GM23248 (cell line): ENCODE measurements at places on chromosomes 1 and 21.
A peak's percentile ranks its signal among the peaks of the same experiment; 100 is the strongest.

DNA sequence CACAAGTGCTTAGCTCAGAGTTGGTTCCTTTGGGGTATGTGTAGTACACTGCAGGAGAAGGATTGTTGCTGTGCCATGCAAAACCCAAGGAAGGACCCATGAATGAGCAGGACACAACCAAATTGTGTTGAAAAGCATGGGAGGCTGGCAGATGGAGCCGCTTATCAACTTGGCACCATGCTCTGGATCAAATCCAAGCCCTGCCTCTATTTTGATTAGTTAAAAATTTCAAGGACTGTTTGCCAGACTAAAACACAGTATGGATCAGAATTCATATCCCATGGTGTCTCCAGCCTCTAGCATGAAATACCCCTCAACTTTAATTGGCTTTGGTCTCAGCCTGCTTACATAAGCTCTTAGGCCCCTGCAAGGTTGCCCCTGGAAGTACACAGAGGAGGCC, 27.8 kb downstream of the CCDC185 start:
- DNase-seq: no peak

DNA sequence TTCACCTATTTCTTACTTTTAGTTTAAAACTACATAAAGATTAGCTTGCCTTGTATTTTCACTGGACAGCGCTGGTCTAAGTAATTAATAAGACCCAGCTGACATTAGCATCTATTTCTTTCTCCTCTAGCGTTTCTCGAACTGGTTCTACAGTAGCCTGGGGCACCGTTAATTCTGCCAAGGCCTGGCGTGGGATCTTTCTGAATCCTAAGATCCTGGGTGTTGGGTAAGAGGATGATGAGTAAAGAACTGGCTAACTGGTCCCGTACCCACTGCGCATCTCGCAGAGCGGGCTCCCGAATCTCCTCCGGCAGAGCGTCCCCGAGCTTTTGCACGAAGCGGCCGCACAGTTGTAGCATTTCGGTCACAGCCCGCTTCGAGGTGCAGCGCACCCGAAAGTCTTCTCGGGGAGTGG, 309 bp downstream of the NSL1 start:
- DNase-seq: peak; percentile 98

- DNase-seq: no peak
These were observed 111.1 kb downstream of the COP1 start for GRCh38 chr1:176096015-176096414.

DNA sequence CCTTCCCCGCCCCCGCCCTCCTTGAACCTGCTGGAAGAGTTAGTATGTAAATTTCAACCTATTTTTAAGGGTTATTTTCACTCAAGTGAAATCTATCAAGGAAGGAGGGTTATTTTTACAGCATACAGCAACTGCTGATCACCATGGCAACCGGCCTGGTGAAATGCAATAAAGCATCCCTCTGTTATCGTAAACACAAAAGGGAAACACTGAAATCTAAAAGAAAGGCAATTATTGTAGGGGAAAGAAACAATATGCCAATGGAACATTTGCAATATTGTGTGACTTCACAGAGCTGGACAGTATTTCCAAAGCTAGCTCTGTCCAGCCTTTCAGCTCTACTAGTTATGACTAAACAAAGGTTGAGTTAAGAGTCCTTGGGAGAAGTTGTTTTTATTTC, 588.3 kb upstream of the PBX1 start:
- peak; percentile 13 for DNase-seq

- DNase-seq: no peak
These were observed 239.0 kb downstream of the LMX1A start for GRCh38 chr1:165117482-165117881.

DNA sequence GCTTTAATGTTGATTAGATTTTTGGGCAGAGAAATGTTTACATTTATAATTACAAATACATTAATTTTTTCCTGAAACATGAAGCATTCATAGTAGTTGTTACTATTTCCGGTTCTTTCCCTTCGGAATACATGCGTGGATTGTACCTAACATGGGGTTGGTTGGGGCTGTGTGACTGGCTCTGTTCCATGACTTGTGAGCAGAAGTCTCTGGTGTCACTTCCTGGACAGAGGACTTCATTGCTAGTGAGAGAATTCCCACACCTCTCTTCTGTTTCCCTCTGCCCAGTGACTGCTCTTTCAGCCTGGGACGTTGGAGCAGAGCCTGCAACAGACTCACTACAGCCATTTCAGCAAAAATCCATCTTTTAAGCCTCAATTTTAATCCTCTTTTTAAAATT, 231.4 kb downstream of the GRIK1 start:
- no peak for DNase-seq

GRCh38 chr1:203318229-203318517, 12.9 kb downstream of the BTG2 start:
- DNase-seq: no peak

GRCh38 chr1:203934027-203934426, 72.6 kb downstream of the SNRPE start:
- no peak for DNase-seq

DNA sequence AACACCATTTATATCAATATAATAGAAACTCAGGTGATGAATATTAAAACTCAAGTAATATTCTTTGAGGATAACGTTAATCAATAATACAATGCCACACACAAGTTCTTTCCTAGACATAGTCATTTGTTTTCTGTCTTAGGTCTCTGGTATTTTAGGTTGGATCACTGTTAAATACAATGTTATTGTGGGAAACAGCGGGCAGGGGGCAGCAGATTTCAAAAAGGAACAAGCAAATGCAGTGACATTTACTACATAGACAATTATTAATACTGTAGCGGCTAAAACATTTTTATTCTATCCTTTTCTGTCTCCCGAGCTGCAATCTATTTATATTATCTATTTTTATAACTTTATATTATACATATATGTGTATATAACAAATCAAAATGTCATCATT, 186.4 kb upstream of the ZNHIT6 start:
- DNase-seq: peak; percentile 62

DNA sequence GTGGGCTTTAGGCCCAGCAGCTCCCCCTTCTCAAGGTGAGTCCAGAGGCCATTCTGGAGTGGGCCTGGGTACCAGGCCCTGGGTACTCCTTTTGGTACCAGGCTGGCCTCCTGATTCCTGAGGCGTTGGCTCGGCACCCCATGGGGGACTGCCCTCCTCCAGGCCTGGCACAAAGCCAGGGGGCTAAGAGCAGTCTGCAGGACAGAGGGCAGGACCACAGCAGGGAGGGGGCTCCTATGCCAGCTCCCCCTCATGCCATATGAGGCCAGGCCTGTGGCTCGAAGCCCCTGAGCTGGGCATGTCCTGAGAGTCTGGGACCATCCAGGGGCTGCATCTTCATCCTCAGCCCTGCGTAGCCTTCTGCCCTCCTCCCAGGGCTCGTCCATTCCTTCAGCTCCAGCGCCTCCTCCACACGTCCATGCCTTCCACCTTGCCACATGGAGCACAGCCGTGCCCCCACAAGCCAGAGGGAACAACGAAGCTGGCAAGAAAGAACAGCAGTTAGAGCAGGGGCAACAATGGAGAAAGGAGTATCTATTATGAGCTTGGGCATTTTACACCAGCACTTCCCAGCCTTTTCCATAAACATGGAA, 3.2 kb downstream of the PHLDA3 start:
- no peak for DNase-seq

GRCh38 chr1:174000371-174000770, 21.8 kb downstream of the RC3H1 start:
- no peak for DNase-seq
